Tibial artery (tissue), 4 donors: ENCODE measurements at places on chromosomes 13 and 19.
A peak's percentile ranks its signal among the peaks of the same experiment; 100 is the strongest.

- no peak overlapping the region for H3K4me3 ChIP-seq
- H3K36me3 ChIP-seq: no peaks in the 10 kb centered on the region
- DNase-seq: no peak
- H3K27ac ChIP-seq: no peak overlapping the region
- H3K27me3 ChIP-seq: no peaks in the 10 kb centered on the region
Observed at GRCh38 chr19:11995174-11995573, 30.3 kb downstream of the ZNF763 start.

DNA sequence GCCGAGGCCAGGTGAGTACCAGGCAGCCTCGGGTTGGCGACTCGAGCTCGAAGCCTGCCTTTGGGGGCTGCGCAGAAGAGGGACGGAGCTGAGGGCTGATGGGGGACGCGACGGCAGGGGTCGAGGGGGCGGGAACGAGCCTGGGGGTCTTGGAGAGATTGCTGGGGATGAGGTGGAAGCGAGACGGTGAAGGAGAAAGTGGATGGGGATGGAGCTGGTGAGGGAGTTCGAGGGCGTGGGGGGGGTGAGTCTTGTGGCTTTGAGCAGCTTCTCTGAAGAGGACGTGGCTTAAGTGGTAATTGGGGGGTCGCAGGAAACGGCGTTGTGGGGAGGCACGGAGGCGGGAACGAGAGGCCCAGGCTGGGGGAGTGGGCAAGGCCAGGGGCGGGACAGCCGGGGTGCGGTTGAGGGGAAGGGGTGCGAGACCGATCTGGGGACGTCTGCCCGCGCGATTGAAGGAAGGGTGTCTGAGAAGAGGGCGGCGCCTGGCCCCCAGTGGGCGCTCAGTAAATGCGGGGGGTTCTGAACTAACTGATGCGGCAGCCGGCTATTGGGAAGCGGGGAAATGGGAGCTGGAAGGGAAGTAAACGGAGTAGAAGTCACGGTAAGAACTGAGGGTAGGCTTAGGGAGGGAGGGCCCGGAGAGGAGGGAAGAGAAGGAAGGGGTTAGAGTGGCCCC is 426 bp downstream of the MYO9B start:
- no peaks in the 10 kb centered on the region for H3K4me1 ChIP-seq
- H3K27me3 ChIP-seq: no peaks in the 10 kb centered on the region
- DNase-seq: peak; percentile 49
- peak overlapping the region; percentile 92 for H3K27ac ChIP-seq
- H3K4me3 ChIP-seq: peak overlapping the region; percentile 96

DNA sequence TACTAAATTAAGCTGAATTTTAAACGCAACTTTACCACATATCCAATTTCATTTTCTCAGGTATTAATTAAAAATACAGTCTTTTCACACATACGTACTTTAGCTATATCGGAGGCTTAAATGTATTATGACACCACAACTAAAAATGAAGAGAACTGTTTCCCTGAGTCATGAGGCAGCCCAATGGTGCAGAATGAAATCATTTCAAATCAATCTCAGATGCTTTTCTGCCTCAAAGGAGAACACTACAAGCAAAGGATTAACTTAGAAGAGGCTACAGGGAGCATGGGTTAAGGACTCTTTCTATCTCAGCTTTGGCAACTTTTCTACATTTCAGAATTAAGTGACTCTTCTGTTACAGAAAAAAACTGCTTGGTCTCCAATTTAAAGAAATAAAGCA is 516.3 kb upstream of the HTR2A start:
- no peak overlapping the region for H3K4me3 ChIP-seq
- H3K4me1 ChIP-seq: no peaks in the 10 kb centered on the region
- H3K36me3 ChIP-seq: no peaks in the 10 kb centered on the region
- DNase-seq: no peak
- H3K27ac ChIP-seq: no peak overlapping the region
- no peaks in the 10 kb centered on the region for H3K27me3 ChIP-seq

DNA sequence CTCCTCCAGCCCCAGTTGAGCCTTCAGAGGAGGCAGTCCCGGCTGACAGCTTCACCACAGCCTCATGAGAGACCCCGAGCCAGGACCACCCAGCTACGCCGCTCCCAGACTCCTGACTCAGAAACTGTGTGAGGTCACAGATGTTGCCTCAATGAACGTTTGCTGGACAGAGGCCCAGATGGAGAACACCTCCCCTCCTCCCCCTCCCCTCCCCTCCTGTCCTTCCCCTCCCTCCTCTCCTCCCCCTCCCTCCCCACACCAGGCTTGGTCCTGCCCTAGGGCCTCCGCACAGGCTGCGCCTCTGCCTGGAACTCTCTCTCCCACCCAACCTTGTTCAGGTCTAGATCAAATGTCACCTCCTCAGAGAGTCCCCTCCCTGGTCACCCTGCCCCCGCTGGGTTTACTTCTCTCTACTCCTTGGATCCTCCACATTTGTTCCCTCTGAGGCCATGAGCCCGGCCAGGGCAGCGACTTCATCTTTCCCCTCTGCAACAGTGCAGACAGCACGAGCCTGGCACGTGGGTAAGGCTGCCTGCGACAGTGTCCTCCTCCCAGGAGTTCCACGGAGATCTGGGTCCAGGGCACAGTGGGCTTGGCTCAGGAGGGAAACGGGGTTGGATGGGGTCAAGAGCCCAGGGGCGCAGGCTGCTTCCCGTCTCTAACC is 17.4 kb downstream of the PIP5K1C start:
- H3K27me3 ChIP-seq: no peaks in the 10 kb centered on the region
- H3K36me3 ChIP-seq: peaks cover 22% of the 10 kb centered on the region
- H3K4me1 ChIP-seq: peaks cover 63% of the 10 kb centered on the region
- no peak overlapping the region for H3K4me3 ChIP-seq
- H3K27ac ChIP-seq: peak overlapping the region; percentile 48

DNA sequence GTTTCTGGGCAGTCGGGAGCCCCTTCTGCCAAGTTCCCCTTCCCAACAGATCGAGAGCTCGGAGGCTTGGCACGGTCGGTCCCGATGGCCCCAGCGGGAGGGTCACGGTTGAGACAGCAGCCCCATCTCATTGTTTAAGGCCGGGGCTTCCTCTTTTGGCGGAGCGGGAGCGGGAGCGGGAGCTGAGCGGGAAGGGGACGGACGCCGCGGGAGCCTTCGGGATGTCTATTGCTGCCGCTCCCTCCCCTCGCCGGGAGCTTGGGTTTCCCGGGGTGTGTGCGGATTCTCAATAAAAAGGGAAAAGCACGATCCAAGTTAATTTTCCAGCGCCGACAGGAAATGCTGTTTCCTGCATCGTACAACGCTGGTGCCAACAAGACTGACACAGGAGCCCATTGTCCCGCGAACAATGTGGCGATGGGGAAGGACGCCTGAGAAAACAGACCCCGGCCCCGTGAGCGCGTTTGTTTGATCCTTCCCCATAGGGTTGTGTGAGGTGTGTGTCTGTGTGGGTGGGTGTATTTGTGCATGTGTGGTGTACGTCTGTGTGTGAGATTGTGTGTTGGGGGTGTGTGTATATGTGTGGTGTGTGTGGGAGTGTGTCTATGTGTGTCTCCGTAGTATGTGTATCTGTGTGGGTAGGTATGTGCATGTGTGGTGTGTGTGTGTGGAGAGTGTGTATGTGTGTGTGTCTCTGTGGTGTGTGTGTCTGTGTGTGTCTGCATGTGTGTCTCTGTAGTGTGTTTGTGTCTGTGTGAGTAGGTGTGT is 36.3 kb upstream of the FLT1 start:
- H3K27me3 ChIP-seq: no peaks in the 10 kb centered on the region
- no peak for DNase-seq
- peak overlapping the region; percentile 52 for H3K4me3 ChIP-seq
- H3K36me3 ChIP-seq: no peaks in the 10 kb centered on the region

DNA sequence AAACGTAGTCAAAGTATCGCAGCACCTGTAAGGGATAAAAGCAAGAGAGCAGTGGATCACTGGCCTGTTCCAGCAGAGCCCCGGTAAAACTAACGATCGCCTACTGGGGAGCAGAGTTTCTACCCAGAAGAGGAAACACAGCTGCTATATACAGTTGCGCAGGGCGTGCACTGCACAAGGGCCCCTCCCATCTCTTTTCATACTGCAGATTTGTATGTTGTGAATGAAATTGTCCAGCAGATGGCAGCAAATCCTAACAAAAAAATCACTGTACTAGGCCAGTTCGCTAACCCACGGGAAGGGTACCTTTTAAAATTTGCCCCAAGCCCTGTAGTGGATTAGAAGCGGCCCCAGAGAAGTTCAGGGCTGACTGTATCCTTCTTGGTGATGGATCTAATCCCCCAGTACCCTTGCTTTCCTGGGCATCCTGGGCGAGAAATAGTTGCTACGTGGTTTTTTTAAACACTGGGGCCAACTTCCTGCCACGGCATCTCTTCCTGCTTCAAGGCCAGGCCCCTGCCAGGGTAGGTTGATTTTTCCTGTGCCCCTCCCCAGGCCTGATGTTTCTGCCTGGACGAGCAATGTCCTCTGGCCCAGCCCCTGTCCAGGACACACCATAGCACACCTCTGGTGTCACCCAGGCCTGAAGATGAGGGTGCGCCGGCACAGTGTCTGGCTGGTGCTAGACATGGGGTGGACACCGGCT is 127.0 kb downstream of the IER2 start:
- DNase-seq: no peak
- H3K27me3 ChIP-seq: no peaks in the 10 kb centered on the region
- no peak overlapping the region for H3K4me3 ChIP-seq
- peaks cover 9% of the 10 kb centered on the region for H3K4me1 ChIP-seq
- no peaks in the 10 kb centered on the region for H3K36me3 ChIP-seq

- no peak for DNase-seq
- H3K4me1 ChIP-seq: peaks cover 12% of the 10 kb centered on the region
Observed at GRCh38 chr13:80012251-80012650, 328.7 kb downstream of the SPRY2 start.

DNA sequence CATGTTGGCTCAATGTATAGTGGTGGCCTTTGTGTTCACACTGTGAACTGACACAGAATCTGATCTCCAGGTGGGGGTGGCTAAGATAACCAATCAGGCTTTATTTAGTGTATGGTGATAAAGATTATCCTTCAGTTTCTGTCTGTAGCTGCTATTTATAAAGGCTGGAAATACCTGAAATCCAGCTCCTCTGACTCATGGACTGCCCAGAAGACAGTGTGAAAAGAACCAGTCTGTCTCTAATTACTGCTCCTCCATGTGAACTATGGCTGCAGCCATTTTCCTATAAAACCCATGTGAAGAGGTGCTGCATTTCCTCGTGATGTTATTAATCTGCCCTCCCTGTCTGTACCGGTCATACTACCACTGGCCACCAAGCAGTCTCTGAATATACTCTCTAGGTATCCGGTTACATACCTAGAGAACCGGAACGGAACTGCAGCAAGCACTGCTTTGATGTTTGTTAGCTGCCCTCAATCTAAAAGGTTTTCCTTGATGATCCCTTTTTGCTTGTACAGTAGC is 238.0 kb downstream of the LHFPL6 start:
- no peak overlapping the region for H3K4me3 ChIP-seq
- H3K36me3 ChIP-seq: no peaks in the 10 kb centered on the region
- DNase-seq: no peak
- no peaks in the 10 kb centered on the region for H3K27me3 ChIP-seq
- peaks cover 12% of the 10 kb centered on the region for H3K4me1 ChIP-seq
- H3K27ac ChIP-seq: peak overlapping the region; percentile 52

DNA sequence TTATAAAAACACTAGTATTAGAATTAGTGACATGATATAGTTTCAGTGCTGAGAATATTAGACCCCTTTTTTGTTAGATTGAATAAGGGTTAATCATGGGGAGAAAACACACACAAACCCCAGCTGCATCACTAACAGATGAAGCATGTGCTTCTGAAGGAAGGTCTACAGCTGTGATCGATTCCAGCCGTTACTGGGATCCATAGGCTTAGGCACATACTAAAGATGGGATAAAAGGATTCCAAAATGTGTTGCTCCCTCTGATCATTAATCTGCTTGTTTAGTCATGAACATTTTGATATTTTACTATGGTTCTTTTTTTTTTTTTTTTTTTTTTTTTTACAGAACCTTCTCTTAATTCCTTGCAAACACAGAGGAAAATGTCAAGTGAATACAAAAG is 1591.3 kb downstream of the EFNB2 start:
- no peak overlapping the region for H3K27ac ChIP-seq
- no peak overlapping the region for H3K4me3 ChIP-seq
- H3K4me1 ChIP-seq: no peaks in the 10 kb centered on the region
- H3K36me3 ChIP-seq: no peaks in the 10 kb centered on the region
- DNase-seq: no peak

- peaks cover 23% of the 10 kb centered on the region for H3K36me3 ChIP-seq
- DNase-seq: no peak
- H3K27ac ChIP-seq: no peak overlapping the region
- peaks cover 30% of the 10 kb centered on the region for H3K4me1 ChIP-seq
- H3K27me3 ChIP-seq: no peaks in the 10 kb centered on the region
Observed at GRCh38 chr13:33105387-33106005, 89.3 kb downstream of the KL start.

- H3K27me3 ChIP-seq: no peaks in the 10 kb centered on the region
- no peaks in the 10 kb centered on the region for H3K4me1 ChIP-seq
- H3K27ac ChIP-seq: no peak overlapping the region
Observed at GRCh38 chr13:95317039-95317989, 16.1 kb upstream of the ABCC4 start.

DNA sequence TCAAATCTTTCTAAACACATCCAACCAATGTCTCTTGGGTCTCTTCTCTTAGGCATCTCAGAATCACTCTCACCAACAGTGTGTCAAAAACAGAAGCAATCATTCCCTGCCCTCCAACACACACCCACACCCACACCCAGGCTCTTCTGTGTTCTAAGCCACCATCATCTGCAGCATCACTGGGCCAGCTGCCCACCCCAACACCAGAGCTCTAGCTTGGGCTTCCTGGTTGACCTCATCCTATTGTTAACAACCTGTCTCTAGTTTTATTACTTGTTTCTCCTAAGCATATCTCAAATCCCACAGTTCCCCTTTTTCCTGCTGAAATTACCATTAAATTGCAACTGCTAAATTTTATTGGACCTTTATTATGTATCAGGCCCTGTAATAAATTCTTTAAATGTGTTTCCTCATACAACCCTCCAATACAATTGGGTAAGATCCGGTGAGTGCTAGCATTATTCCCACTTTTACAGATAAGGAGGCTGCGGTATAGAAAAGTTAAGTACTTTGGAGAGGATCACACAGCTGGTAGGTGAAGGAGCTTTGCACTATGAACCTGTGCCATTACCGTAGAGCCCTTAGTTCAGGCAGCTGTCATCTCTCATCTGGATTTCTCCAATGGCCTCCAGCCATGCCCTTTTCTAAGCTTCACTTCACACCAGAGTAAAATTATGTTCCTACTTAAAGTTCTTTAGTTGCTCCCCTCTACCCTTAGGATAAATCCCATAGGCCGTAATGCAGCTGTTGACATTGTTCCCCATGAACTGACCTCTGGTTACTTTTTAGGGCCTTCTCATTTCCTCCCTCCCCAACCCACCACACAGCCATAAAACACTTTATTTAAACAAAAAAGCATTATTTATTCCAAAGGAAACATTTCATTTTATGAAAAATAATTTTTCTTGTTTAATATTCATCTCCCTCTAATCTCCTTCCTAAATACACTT is 227.7 kb downstream of the B3GLCT start:
- no peak overlapping the region for H3K4me3 ChIP-seq
- H3K27ac ChIP-seq: no peak overlapping the region
